SJSA1 (cell line): ENCODE measurements at places on chromosomes 12 and 14. TPM values are rescaled to one million over a fixed set of nuclear protein-coding genes. Genes with fewer than 3 reads are reported as not detected.

- no peak for DNase-seq
Measured at GRCh38 chr12:52183544-52183910, 8.3 kb downstream of the KRT80 start.

DNA sequence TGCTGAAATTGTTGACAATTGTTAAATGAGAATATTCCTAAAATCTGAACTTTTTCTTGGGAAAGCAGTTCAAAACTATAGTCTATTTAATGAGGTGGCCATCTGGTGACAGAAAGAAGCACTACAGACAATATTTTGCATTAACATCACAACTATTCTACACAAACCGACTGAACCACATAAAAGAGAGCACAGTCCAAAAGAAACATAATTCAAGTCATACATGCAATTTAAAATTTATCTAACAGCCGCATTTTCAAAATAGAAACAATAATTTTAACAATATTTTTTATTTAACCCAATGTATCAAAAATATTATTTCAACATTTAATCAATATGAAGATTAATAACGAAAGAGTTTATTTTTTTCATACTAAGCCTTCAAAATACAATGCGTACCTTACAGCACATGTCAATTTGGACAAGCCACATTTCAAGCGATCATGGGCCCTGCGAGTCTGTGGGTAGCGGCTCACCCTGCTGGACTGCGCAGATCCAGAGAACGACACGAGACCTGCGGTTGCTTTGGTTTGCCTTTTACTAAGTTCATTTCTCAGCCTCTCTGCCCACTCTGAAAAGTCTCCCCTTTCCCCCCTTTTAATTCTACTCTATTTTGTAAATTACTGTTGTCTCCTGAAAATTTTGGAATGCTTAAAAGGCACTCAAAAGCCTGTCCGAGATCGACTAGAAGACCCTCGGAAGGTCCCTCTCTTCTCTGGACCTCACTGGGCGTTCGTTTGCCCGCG, 947 bp upstream of the LRRC9 start:
- peak; percentile 7 for DNase-seq

- DNase-seq, result peak; percentile 80
Measured at GRCh38 chr12:116559162-116559935, at the start of gene MAP1LC3B2. Gene MAP1LC3B2, plus strand, starts transcription at chr12:116559381. Its CDS starts 16,562 bp downstream, at chr12:116575943.

DNA sequence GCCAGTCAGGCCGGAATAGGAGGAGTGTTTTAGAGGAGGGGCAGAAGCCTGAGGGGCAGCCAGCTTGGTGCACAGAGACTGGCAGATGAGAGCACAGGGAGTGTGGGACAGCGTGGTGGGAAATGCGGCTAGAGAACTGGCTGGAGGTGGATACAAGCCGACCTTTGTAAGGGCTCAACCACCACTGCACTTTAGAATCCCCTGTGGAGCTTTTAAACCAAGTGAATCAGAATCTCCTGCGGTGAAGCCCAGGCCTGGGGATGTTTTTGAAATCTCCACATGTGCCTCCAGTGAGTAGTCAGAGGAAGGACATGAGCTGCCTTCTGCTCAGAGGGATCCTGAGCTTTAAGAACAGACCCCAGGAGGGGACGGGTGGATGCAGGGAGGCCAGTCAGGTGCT, 10.9 kb upstream of the PCED1B start:
- no peak for DNase-seq

OSGEP gene
- 27.3 and 64.2 TPM in 2 replicates for total RNA-seq

DNA sequence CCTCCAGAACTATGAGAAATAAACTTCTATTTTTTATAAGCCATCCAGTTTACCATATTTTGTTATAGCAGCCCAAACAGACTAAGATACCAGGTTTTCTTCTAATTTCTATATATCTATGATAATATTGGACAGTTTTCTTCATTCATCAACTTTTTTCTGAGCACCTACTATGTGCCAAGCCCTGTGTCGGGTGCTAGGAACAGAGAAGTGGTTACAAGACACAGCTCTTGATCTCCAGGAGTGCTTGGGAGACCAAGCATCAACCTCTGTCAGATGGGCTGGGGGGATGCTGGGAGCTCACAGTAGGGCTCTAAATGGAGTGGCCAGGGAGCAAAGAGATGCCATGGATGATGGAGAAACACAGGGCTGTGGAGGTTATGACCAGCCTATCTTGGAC, 2.9 kb upstream of the WSCD2 start:
- DNase-seq, result no peak

DNA sequence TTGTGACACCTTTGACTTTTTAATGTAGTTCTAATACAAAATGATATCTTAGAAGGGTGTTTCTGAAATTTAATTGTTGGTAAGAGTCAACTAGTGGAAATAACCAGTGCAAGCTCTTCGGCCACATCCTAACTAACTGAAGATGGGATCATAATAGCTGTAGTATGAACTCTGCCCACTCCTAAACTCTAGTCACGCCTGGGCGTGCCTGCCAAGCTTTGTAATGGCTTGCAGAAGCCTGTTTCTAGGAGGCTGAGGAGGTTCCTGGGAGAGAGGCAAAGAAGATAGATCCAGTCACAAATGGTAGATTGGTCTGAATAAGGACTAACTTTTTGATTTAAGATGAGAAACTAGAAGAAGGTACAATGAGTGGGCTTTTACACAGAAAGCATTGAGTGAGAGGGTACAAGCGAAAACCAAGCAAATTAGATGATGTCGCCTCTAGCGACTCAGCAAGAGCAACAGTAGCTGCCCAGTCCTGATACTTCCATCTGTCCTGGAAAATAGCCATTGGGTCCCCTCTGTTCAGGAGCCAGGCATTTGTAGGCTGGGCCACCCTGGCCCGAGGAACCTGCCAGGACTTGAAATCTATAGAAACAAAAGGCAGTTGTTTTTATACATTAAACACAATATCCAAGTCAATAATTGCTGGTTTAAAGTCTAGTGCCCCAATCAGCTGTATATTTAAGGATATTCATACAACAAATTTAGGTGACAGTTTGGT, 148.8 kb downstream of the SLC38A4 start:
- DNase-seq, result no peak

DNA sequence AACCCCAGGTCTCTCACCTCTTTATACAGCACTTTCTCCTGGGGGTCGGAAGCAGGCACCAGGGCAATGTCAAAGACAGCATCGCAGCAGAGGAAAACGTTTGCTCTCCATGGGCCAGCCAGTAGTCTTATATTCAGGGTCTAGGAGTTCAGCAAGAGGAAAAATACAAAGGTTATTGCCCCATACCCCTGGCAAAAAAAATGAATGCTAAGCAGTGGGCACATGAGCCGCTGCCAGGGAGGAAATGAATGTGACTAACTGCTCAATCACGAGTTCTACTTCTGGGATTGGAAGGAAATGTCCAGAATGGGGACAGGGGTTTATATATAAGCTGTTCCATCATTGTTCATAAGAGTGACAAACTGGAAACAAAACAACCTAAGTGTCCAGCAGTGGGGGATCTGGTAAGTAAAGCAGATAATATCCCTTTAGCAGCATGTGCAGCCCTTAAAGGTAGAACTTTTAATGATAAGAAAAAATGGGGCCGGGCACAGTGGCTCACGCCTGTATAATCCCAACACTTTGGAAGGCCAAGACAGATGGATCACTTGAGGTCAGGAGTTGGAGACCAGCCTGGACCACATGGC, 53.8 kb downstream of the PHETA1 start:
- no peak for DNase-seq

GRCh38 chr12:115691123-115691522, 586.4 kb downstream of the MED13L start:
- DNase-seq, result no peak
